ENCODE measurements at places on chromosomes 7 and 10.

DNA sequence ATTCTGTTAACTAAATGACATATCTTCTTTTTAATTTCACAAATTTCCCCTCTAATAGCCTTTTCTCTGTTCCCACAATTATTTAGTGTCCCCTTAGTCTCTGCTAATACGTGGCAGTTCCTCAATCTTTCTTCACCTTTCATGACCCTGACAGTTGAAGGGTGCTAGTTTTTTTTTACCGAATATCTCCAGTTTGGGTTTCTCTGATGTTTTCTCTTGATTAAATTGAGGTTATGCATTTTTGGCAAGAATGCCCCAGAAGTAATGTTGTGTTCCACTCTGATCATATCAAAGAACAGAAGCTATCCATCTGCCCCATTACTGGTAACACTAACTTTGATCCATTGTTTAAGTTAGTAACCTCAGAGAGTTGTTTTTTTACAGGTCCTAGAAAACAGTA lies 133.6 kb upstream of the ASAH2 start:
- DNase-seq, result no peak
- peaks cover 18% of the 10 kb centered on the region for H3K4me1 ChIP-seq
- no peaks in the 10 kb centered on the region for H3K27me3 ChIP-seq

GRCh38 chr10:15169555-15170401 lies 1.3 kb upstream of the NMT2 start:
- H3K36me3 ChIP-seq, result no peaks in the 10 kb centered on the region
- peak; percentile 85 for DNase-seq
- H3K4me3 ChIP-seq, result peak overlapping the region; percentile 70
- H3K4me1 ChIP-seq, result peaks cover 46% of the 10 kb centered on the region
- H3K27ac ChIP-seq, result peak overlapping the region; percentile 97

GRCh38 chr7:158568974-158569857 lies 18.4 kb downstream of the PTPRN2 start:
- no peak for DNase-seq
- H3K4me3 ChIP-seq, result no peak overlapping the region
- H3K27me3 ChIP-seq, result peaks cover 23% of the 10 kb centered on the region
- H3K36me3 ChIP-seq, result no peaks in the 10 kb centered on the region
- no peak overlapping the region for H3K27ac ChIP-seq

GRCh38 chr7:117470777-117471176 lies 9.0 kb upstream of the CFTR start:
- no peak for DNase-seq
- no peaks in the 10 kb centered on the region for H3K4me1 ChIP-seq
- no peak overlapping the region for H3K27ac ChIP-seq
- H3K27me3 ChIP-seq, result no peaks in the 10 kb centered on the region
- H3K36me3 ChIP-seq, result no peaks in the 10 kb centered on the region

- DNase-seq, result no peak
- no peak overlapping the region for H3K27ac ChIP-seq
- peaks cover 8% of the 10 kb centered on the region for H3K36me3 ChIP-seq
- H3K27me3 ChIP-seq, result no peaks in the 10 kb centered on the region
Observed at GRCh38 chr10:3708852-3709251, 76.2 kb downstream of the KLF6 start.

DNA sequence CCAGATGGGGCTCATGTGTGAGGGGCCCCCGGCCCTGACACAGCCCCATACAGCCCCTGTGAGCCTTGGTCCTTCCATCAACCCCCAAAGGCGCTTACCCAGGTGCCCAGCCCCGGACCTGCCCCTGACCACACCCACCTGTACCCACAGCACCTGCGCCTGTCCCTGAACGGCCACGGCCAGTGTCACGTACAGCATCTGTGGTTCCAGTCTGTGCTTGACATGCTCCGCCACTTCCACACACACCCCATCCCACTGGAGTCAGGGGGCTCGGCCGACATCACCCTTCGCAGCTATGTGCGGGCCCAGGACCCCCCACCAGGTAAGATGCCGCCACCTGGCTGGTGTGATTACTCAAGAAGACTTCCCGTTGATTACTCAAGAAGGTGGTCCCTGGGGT lies 33.5 kb downstream of the SH2B2 start:
- no peaks in the 10 kb centered on the region for H3K36me3 ChIP-seq
- no peak overlapping the region for H3K4me3 ChIP-seq
- H3K27ac ChIP-seq, result no peak overlapping the region
- DNase-seq, result no peak
- no peaks in the 10 kb centered on the region for H3K4me1 ChIP-seq

- no peak for DNase-seq
- no peaks in the 10 kb centered on the region for H3K27me3 ChIP-seq
- H3K27ac ChIP-seq, result no peak overlapping the region
- no peak overlapping the region for H3K4me3 ChIP-seq
- no peaks in the 10 kb centered on the region for H3K36me3 ChIP-seq
Observed at GRCh38 chr7:142668495-142668894, 80.8 kb upstream of the PRSS1 start.

DNA sequence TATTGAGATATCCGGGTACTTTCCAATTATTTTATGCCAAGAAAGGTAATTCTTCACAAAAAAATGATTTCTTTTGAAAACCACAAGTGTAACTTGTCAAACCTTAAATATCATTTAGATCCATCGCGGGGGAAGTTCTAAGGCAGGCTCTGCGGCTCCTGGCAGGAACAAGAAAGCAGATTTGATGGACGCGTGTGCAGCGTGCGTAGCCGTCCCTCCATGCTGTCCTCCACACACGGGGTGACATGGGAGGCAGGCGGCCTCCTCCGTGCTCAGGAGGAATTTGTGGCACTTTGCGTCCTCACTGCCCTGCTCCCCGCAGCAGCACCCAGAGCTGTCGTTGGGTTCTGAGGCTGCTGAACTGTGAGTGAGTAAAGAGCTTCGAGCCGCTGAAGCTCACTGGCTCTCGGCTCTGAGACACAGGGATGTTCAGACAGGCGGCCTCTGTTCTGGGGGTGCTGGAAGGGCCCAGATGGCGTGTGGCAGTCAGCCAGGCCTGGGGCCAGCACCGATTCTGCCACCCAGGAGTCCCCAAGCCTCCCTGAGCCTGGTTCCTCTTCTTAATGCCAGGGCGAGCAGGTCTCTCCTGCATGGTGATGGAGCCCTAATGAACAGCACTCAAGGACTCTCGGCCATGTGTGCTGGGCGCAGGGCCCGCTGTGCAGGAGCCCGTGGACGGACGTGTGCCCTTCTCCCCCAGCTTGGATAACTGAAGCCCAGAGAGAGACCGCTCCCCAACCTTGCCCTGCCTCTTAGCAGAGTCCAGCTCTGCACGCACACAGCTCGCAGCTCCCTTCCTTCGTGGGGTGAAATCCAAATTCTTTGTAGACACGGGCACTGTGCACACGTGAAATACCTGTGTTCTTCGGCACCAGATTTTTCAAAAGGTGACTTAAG lies 185.4 kb upstream of the SHH start:
- H3K27ac ChIP-seq, result no peak overlapping the region
- H3K27me3 ChIP-seq, result peaks cover 25% of the 10 kb centered on the region
- H3K36me3 ChIP-seq, result no peaks in the 10 kb centered on the region
- no peak overlapping the region for H3K4me3 ChIP-seq
- DNase-seq, result peak; percentile 35
- H3K4me1 ChIP-seq, result peaks cover 19% of the 10 kb centered on the region

- H3K4me1 ChIP-seq, result no peaks in the 10 kb centered on the region
- no peak overlapping the region for H3K27ac ChIP-seq
- no peak overlapping the region for H3K4me3 ChIP-seq
- no peak for DNase-seq
- H3K36me3 ChIP-seq, result no peaks in the 10 kb centered on the region
- H3K27me3 ChIP-seq, result no peaks in the 10 kb centered on the region
Observed at GRCh38 chr7:19009241-19009935, 108.0 kb downstream of the TWIST1 start.

- peaks cover 15% of the 10 kb centered on the region for H3K4me1 ChIP-seq
- no peak overlapping the region for H3K27ac ChIP-seq
- no peaks in the 10 kb centered on the region for H3K36me3 ChIP-seq
- peaks cover 9% of the 10 kb centered on the region for H3K27me3 ChIP-seq
Observed at GRCh38 chr10:4834898-4835405, 8.9 kb downstream of the AKR1E2 start.

DNA sequence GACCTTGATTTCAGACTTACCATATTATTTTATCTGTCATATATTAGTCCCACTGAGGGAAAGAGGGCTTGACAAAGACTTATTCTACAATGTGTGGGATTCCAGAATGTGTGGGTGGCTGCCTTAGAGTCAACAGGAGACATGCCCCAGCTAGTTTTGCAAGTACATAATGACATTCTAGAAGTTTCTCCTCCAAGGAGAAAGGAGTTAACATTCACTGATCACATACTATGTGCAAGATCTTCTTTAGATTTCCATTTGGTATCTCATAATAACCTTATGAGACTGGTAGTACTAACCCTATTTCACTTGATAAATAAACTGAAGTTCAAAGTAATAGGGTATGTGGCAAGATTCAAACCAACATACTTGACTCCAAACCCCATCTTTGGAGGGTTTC lies 25.2 kb downstream of the IRF5 start:
- no peak for DNase-seq
- H3K4me1 ChIP-seq, result peaks cover 17% of the 10 kb centered on the region
- H3K27ac ChIP-seq, result peak overlapping the region; percentile 9
- peaks cover 63% of the 10 kb centered on the region for H3K36me3 ChIP-seq
- no peak overlapping the region for H3K4me3 ChIP-seq

DNA sequence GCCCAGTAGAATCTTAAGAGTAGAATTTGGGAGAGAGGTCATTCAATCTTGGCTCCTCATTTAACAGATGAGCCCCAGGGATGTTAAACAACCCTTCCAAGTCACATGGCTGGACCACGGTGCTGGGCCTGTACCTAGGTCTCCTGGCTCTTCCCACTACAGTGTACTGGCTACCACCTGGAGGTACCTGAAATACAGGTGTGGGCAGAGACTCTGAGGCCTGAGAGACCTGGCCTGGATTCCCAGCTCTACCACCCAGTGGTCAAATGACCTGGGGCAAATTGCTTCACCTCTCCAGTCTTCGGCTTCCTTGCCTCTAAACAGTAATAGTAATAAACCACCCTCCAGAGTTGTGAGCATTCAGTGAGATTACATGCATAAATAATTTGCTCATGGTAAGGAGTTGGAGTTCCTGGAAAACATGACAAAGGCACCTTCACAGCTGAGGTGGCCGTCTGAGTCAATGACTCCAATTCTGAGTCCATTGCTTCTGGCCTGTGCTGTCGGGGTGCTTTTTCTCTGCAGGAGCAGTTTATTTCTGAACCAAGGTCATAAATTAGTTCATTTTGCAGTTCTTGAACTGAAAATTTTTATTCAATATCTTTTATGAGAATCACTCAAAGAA lies 2.7 kb downstream of the GOT1 start:
- DNase-seq, result no peak
- H3K36me3 ChIP-seq, result peaks cover 7% of the 10 kb centered on the region
- no peaks in the 10 kb centered on the region for H3K27me3 ChIP-seq
- no peak overlapping the region for H3K27ac ChIP-seq
- no peak overlapping the region for H3K4me3 ChIP-seq

- DNase-seq, result no peak
- no peaks in the 10 kb centered on the region for H3K36me3 ChIP-seq
Observed at GRCh38 chr7:69622960-69623359, 24.7 kb downstream of the AUTS2 start.

DNA sequence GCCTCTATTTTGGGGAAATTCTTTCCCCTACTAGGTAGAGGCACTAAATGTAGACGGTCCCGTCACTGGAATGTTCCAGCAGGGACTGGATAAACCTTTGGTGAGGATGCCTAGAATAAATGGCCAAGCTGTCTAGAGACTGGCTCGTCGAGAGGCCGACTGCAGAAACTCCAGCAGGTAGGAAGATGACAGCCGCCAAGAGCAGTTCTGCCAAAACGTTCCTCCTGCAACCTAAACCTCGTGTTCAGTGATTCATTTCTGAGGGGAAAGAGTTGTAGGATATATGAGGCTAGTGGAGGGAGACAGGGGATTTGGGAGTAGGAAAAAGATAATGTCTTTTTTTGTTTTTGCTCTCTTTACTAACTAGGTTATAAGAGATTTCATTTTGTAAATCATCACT lies 184.7 kb upstream of the GDF10 start:
- H3K36me3 ChIP-seq, result no peaks in the 10 kb centered on the region
- H3K27ac ChIP-seq, result no peak overlapping the region
- no peaks in the 10 kb centered on the region for H3K4me1 ChIP-seq
- H3K4me3 ChIP-seq, result no peak overlapping the region

GRCh38 chr10:30974773-30975415 lies 56.8 kb downstream of the ZNF438 start:
- no peaks in the 10 kb centered on the region for H3K27me3 ChIP-seq
- H3K36me3 ChIP-seq, result peaks cover 12% of the 10 kb centered on the region
- H3K4me1 ChIP-seq, result peaks cover 2% of the 10 kb centered on the region
- H3K27ac ChIP-seq, result no peak overlapping the region
- no peak for DNase-seq

DNA sequence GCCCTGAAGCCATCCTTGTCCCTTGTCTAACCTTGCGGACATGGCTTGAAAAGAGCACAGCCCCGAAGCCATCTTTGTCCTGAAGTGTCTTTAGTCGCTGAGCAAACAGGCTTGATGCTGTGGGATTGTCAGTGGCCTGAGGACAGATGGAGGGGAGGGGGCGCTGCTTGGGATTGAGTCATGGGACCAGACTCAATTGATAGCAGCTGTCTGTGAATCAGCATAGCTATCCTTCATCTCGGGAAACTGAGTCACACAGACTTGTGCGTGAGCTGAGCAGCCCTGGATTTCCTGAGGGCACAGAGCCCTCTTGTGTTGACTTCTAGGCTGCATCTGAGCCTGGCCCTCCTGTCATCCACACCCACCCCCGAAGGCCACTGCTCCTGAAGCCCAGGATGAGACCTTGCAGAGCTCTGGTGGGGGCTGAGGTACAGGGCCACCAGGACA lies 14.4 kb downstream of the MYO1G start:
- no peak for DNase-seq
- H3K36me3 ChIP-seq, result peaks cover 48% of the 10 kb centered on the region
- H3K27ac ChIP-seq, result no peak overlapping the region
- H3K4me3 ChIP-seq, result no peak overlapping the region
- H3K4me1 ChIP-seq, result peaks cover 22% of the 10 kb centered on the region

DNA sequence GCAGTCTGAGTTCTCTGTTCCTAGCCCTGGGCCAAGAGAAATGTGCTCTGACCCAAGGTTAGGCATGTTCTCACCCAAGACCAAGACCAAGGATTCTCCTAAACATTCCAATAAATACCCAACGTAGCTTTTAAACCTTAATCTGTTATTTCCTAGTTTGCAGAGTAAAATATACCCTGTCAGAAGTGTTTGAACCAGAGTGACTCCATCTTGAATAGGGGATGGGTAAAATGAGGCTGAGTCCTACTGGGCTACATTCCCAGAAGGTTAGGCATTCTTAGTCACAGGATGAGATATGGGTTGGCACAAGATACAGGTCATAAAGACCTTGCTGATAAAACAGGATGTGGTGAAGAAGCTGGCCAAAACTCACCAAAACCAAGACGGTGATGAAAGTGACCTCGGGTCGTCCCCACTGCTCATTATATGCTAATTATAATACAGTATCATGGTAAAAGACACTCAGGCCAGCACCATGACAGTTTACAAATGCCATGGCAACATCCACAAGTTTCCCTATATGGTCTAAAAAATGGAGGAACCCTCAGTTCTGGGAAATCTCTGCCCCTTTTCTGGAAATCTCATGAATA lies 27.7 kb downstream of the PLXNA4 start:
- peaks cover 19% of the 10 kb centered on the region for H3K4me1 ChIP-seq
- H3K36me3 ChIP-seq, result peaks cover 5% of the 10 kb centered on the region
- H3K4me3 ChIP-seq, result no peak overlapping the region
- DNase-seq, result peak; percentile 47
- H3K27ac ChIP-seq, result no peak overlapping the region
- peaks cover 31% of the 10 kb centered on the region for H3K27me3 ChIP-seq

- peaks cover 31% of the 10 kb centered on the region for H3K4me1 ChIP-seq
- no peak overlapping the region for H3K27ac ChIP-seq
- no peak for DNase-seq
Observed at GRCh38 chr10:110840225-110840922, 31.4 kb upstream of the PDCD4 start.

GRCh38 chr10:71850021-71850742 lies 869 bp downstream of the PSAP start:
- H3K27me3 ChIP-seq, result peaks cover 3% of the 10 kb centered on the region
- DNase-seq, result no peak
- peaks cover 31% of the 10 kb centered on the region for H3K4me1 ChIP-seq
- peak overlapping the region; percentile 84 for H3K4me3 ChIP-seq
- H3K27ac ChIP-seq, result peak overlapping the region; percentile 78
